ENCODE measurements at places on chromosomes 4 and X. TPM values are rescaled to one million over a fixed set of nuclear protein-coding genes. Genes with fewer than 3 reads are reported as not detected.
A peak's percentile ranks its signal among the peaks of the same experiment; 100 is the strongest.

The HS3ST1 gene
- 0.78 TPM for total RNA-seq

The XAGE1B gene
- not detected for total RNA-seq

The SSX4B gene
- not detected for total RNA-seq

The GAGE12H gene
- not detected for total RNA-seq

The MPP1 gene
- 24.9 TPM for total RNA-seq

- peak; percentile 44 for DNase-seq
Measured at GRCh38 chr4:128979934-128980333, 113.4 kb downstream of the SCLT1 start.

DNA sequence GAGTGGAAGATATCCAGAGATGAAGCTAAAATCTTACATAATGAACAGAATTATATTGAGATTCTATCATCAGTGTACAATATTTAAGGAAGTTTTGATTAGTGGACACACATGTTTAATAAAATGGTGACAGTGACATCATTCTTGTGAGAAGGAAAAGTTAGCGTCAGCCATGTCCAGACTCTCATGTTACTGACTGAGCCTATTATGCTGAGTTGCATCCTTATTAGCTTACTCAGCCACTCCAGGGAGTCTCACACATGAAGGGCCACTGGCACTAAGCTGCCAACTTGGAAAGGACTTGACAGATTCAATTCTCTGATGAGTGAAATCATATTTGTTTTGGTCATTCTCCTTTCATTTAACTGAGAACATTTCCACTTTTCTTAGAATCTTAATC is 170.6 kb downstream of the BANK1 start:
- no peak for DNase-seq

DNA sequence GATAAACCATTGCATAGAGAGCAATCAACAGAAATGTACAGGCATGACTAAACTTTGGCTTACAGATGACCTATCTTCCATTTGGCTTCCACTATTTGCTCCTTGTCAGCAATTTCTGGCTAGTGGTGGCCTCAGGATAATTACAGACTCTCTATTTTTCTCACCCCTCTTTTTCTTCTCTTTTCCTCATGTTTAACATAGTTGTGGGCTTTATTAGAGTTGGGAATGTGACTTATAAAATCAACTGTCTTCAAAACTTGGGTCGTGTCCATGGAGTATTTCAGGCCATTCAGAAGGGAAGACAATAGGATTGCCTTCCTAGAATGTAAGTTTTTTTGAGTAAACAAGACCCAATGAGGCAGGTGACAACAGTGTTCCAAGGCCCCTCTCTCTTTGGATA is 236.2 kb downstream of the FRAS1 start:
- DNase-seq: no peak

DNA sequence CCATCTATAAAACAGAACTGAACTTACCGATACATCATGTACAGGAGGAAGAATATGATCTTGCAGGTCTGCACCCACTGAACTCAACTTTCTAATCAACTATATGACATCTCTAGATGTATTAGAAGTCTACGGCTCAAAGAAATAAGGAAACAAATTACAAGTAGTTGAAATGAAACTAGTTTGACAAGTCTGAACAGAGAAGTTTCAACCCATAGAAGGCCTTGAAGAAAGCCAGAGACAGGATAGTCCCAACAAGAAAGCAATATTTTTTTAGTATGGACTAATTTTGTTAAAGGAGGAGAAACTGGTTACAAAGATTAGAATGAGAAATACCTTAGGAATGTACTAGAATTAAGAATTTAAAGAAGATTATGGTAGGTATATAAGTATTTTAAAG is at the start of gene TMPRSS11A:
TSS of gene TMPRSS11A (minus strand) at position 138 of the 400 bp plus-strand sequence. CDS start at position 38, 100 bp downstream.
- no peak for DNase-seq

DNA sequence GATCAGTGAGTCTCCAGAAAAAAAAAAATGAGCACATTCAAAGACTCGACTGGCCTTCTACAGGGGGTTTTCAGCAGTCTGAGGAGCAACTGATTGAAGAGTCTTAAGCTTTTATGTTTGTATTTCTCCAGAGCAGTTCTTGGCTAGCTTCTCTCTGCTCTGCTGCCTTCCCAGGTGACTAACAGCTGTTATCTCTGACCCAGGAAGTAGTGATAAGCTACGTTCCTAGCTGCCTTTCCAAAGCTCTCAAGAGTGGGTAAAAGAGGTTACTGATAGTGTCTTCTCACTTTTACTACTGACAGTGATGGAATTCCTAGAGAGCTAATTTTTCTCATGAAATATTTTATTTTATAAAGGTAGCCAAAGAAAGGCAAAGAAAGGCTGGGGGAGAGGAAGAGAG is 66.6 kb downstream of the ENOX2 start:
- DNase-seq: no peak

DNA sequence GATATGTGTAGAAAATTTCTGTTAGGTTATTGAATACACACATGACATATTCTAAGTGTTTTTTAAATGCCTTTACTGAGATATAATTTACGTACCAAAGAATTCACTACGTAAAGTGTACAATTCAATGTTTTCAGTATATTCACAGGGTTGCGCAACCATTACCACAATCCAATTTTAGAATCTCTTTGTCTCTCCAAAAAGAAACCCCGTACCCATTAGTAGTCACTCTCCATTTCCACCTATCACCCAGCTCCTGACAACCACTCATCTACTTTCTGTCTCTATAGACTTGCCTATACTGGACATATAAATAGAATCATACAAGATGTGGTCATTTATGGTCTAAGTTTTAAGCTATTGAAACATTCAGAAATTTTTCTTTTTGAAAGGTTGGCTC is 53.0 kb upstream of the FBXW7 start:
- no peak for DNase-seq

GRCh38 chrX:110021258-110022022 is 18.5 kb downstream of the TMEM164 start:
- no peak for DNase-seq

Measured in body of pancreas (tissue), 4 donors.